ENCODE measurements at places on chromosomes 7 and 10.
A peak's percentile ranks its signal among the peaks of the same experiment; 100 is the strongest.

DNA sequence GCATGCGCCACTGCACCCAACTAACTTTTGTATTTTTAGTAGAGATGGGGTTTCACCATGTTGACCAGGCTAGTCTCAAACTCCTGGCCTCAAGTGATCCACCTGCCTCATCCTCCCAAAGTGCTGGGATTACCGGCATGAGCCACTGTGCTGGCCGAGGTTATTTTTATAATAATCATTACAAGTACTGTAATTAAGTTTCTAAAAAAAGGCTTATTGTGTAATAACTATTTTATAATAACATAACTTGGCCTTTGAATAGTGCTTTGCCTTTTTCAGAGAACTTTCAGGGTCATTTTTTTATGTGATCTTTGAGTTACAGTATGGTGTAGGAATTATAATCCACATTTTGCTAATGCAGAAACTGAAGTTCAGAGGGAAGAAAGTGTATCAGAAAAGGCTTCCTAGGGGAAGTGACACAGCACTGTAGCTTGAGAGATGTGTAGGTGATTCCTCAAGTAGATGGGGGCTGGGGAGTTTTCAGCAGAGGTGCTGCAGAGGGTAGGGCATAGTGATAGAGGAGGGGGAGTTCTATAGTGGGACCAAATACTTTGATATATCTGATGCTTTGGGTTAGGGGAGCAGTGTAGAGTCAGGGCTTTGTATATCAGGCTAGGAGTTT, 9.2 kb upstream of the SYPL1 start:
- no peak for DNase-seq

DNA sequence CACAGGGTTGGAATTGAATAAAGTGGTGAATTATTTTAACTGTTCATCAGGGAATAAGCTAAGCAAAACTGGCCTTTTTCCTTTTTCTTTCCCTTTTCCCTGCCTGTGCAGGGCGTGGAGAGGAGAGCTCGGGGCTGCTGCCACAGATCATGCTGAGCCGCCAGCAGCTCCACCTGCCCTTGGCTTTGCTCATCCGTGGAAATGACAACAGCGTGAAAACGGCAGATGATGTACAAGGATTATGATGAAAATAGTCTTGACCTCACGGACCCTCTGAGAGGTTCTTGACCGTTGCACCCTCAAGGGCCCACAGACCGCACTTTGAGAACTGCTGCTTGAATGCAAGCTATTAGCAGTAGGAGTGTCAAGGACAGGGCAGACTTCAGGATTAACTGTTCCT, 10.6 kb downstream of the PPP2R2D start:
- no peak for DNase-seq

- no peak for DNase-seq
Observed at GRCh38 chr10:124572751-124573150, 111.1 kb downstream of the LHPP start.

- DNase-seq: no peak
Observed at GRCh38 chr10:14605231-14605925, 169.3 kb downstream of the FAM107B start.

- DNase-seq: no peak
Observed at GRCh38 chr7:80183900-80184685, 49.5 kb downstream of the GNAI1 start.

- no peak for DNase-seq
Observed at GRCh38 chr7:38438970-38439369, 165.5 kb upstream of the TARP start.

DNA sequence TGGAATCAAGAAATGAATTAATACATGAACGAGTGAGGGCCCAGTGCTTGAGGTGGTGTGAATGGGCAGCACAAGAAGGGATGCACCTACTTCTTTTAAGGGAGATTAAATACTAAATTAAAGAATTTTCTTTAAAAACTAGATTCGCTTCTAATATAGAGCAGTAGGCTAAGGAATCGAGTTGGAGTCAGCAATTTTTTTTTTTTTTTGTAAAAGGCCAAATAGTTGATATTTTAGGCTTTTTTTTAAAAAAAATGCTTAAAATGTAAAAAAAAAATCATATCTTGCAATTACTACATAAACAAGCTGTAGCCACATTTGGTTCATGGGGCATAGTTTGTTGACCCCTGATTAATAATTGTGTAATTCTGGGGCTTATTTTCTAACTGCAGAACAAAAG, 31.9 kb downstream of the A1CF start:
- no peak for DNase-seq

DNA sequence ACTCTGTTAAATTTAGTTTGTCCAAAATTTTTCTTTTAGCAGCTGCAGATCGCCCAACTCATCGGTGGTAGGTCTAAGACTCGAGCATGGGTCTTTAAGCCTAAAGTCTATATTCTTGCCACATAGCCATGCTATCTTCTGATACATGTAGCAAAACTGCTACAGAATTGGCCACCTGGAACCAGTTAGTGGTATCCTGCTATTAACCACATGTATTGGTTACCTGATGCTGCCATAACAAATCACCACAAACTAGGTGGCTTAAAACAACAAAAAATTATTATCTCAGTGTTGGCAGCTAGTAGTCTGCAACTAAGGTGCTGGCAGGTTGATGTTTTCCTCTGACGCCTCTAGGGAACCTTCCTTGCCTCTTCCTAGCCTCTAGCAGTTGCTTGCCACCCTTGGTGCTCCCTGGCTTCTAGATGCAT, 96.7 kb upstream of the PIK3CG start:
- no peak for DNase-seq

GRCh38 chr7:335358-336148, 45.6 kb downstream of the FOXL3 start:
- no peak for DNase-seq

DNA sequence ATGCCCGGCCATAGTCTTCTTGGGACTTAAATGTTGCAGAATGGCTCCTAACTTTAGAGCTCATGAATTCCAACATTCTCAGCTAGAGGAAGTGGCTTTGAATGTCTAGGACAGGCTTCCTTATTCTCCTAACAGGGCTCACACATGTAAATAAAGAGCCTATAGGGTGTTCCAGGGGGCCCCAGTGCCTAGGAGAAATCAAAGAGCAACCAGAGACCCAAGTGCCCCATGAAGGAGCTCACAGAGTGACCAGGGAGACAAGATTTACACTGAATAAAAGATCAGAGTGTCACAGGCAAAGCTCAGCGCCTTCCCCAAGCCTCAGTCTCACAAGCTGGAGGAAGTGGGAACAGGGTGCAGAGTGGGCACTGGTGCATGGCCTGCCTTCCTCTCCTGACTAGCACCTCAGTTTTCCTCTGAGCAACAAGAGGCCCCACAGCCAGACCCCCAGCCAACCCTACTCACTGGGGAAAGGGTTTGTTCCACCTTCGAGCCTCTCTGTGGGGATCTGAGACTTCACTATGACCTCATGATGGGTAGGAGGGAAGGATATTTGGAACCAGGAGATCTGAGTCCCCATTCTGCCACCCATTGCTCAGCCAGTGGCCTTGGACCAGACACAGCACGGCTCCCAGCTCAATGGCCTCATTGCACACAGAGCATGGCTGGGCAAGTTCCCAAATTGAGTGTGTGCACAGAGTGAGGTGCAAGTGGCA, 16.0 kb downstream of the TMEM273 start:
- no peak for DNase-seq

GRCh38 chr7:70006261-70006920, 408.1 kb downstream of the AUTS2 start:
- no peak for DNase-seq

- DNase-seq: no peak
Observed at GRCh38 chr7:16754856-16755317, 1.3 kb downstream of the TSPAN13 start.

DNA sequence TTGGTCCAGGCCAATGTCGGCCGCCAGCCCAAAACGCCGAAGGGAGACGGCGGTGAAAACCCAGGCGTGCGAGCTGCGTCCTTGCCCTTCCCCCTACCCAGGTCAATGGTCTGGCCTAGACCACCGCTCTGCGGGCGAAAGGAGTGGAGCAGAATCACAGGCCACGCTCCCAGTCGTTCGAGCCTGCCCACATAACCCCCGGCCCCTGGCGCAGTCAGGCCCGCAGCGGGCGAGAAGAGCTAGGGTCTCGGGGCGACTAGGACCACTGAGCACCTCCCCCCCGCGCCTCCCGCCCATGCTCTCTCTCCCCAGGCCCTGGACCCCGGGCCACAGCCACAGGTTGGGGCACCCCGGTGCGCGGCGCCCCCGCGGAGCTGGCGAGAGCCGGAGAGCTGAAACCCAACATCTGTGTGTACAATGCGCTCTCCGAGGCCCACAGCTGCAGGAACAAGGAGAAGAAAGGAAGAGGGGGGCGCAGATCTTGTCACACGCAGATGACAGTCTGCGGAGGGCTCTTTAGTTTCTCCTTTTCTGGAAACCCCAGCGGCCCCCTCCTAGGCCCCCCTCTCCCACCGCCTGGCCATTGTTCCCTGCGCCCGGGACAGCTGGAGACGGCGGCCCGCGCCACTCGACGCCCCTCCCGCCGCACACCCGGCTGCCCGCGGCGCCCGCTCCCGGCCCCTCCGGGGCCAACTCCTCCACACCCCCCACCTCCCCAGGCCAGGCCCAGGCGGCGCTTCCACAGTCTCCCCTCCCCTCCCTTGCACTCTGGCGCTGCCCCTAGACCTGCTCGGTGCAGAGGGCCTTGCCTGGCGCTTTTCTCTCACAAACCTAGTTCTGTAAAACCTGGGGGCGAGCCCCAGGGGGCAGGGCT, 355.0 kb downstream of the DNAJB6 start:
- no peak for DNase-seq

DNA sequence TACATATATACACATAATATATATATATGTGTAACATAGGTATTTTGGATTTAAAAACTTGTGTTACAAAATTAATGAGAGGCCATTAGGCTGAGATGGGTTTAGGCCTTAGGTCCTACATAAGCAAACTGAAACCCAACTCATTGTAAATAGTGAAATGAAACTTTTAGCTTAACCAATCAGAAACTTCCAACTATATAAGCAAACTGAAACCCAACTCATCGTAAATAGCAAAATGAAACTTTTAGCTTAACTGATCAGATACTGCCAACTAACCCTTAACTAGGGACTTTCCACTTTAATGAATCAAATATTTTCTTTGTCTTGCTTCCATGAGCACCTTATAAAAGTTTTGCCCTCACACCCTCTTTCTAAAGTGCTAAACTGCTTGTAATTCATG, 17.3 kb upstream of the SAMD9L start:
- DNase-seq: no peak

- DNase-seq: no peak
Observed at GRCh38 chr7:97006055-97006815, 882 bp downstream of the DLX6 start.

DNA sequence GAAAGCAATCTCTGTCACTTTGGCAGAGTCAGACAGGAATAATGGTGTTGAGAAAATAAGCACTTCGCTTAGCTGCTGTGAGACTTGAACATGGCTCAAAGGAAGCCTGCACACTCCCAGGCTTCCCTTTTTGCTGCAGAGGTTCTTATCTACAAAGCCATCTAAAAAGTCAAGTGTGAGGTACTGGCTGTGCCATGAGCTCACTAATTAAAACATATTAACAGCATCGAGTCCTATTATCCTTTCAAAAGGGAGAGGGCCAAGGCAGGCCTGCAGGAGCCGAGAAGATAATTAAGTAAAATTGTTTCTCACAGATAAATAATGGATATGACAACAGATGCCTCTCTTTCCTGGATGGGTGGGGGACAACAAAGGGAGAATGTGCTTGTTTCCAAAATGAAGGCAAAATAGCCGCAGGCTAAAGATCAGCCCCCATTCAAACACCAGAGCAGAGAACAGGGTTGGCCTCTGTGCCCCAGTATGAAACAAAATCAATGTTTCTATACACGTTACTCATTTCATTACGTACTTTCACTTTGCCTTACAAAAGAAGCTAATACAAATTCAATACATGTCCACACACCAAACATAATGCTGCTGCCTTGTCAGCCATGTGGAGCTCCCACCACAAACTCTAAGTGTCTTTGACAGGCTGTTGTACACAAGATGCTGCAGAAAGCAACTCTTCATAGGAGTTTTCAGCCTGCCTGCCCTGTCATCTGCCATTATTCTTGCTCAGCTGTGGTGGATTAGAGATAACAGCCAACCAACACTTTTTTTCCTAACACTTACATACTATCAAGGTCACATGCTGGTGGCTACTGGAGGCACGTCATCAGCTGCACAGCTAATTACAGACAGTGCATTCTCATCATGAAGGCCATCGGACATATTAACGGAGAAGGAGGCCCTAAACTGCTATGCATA, 55.3 kb downstream of the ELAPOR2 start:
- DNase-seq: no peak

GRCh38 chr7:1947586-1948217, 277.6 kb downstream of the ELFN1 start:
- DNase-seq: no peak

DNA sequence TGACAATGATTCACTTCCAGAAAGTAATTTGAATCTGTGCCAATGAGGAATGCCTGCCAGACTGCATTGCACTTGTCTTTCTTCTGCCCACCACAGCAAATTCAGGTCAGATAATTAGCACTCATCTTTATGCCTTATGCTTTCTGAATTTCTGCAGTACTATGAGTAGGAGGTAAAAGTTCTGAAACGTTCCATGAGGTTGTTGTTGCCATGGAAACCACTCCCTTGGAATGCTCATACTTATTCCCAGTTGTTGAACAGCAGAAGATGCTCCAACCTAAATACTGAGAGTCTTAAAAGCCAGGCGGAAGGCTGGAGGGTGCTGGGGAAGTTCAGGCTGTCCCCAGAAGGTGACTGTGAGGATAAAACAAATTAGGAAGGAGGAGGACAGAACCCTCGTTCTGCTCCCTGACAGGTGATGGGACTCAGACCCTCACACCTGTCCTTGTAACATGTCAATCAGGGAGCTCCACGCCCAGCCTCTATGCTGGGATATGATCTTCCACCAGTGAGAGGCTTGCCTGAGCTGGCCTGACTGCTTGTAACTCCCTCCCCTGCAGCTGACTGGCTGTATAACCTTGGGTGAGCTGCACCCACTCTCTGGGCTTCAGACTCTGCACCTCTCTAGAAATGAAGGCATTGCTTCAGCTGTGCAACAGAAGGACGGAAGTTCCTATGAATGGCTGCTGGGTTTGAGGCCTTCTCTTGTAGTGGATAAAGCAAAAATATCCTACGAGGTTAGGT, 554.3 kb upstream of the MGMT start:
- DNase-seq: no peak

DNA sequence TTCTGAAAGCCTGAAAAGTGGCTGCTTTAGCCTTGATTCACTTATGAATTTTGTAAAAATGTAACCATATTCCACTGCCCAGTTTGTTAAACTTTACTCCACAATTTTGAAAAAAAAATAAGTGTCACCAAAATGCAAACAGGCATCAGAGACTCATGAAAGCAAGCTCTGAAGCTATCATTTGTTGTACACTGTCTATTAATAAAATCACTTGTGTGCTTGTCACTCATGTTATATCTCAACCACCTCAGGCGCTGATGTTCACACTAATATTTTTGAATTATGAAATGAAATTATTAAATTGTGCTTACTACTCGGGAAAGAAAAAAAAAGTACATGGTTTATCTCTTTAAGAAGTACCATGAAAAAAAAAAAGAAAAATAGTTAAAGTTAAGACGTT, 34.5 kb upstream of the DKK1 start:
- DNase-seq: no peak

- DNase-seq: peak; percentile 37
Observed at GRCh38 chr10:16779384-16779915, 37.8 kb downstream of the RSU1 start.

- DNase-seq: no peak
Observed at GRCh38 chr7:108724251-108725100, 154.8 kb downstream of the DNAJB9 start.

Measured in activated T-helper 1 cell treated with anti-CD3 and anti-CD28 coated beads, Interleukin-2, amount 50 U/mL, for 16 hours (primary cell).